ENCODE measurements at places on chromosomes 6 and 20.

DNA sequence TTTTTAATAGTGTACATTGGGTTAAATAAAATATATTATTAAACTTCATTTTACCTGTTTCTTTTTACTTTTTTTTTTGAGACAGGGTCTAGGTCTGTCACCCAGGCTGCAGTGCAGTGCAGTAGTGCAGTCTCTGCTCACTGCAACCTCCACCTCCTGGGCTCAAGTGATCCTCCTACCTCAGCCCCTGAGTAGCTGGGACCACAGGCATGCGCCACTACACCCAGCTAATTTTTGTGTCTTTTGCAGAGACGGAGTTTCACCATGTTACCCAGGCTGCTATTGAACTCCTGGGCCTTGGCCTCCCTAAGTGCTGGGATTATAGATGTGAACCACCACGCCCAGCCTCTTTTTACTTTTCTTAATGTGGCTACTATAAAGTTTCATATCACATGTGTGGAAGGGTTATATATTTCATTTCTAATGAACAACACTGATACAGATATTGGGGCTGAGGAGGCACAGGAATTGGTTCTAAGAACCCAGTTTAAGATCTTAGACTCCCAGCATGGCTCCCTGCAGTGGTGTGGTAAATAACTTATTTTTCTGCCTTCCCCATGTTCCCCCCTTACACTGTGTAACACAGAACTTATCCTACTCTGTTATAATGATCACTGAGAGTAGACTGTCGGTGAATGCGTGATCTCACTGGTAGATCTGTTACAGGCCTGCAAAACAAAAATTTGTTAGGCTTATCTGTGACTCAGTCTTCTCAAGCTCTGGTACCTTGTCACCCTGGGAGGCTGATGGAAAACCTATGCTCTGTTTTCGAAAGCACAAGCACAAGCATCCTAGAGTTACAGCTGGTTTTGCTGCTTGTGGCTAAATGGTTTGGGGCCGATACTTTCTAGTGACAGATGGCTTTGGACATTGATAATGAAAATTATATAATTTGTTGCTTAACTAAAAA is 5.8 kb upstream of the ATXN1 start:
- no peak for DNase-seq

GRCh38 chr6:6085928-6086668 is 79.4 kb upstream of the NRN1 start:
- DNase-seq = no peak

DNA sequence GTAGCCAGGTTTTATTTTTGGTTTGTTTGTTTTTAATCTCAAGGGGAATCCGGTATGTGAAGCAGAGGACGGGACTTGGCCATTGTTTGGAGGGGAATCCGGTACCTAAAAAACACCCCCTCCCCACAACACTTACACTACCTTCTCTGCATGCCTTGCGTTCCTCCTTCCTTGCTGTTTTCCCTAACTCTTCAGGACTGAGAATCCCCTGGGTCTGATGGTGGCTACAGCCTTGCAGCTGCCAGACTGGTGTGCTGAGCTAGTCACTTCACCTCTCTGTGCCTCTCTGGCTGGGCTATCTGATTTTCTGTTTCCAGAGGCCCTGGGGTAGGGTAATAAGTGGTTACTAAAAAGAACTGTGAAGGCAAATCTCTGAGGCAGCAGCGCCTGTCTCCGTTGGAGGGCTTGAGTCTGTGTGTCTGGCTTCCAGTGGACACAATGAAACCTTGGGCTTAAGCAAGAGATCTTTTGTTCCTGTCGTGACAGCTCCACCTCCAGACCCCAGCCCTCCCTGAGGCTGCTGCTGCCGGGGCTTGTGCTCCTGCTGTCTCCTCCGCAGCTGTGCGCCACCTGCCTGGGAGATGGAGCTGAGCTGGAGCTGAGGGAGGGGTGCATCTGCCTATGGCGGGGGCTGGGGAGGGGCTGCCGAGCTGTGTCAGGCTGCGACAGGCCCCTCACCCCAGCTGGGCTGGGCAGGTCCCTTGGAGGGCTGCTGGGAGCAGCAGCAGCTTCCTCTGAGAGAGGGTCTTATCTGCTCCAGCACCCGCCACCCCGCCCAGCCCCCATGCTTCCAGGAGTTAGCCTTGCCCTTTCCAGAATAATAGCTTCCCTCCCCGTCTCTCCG is 65.8 kb upstream of the CCDC167 start:
- no peak for DNase-seq

DNA sequence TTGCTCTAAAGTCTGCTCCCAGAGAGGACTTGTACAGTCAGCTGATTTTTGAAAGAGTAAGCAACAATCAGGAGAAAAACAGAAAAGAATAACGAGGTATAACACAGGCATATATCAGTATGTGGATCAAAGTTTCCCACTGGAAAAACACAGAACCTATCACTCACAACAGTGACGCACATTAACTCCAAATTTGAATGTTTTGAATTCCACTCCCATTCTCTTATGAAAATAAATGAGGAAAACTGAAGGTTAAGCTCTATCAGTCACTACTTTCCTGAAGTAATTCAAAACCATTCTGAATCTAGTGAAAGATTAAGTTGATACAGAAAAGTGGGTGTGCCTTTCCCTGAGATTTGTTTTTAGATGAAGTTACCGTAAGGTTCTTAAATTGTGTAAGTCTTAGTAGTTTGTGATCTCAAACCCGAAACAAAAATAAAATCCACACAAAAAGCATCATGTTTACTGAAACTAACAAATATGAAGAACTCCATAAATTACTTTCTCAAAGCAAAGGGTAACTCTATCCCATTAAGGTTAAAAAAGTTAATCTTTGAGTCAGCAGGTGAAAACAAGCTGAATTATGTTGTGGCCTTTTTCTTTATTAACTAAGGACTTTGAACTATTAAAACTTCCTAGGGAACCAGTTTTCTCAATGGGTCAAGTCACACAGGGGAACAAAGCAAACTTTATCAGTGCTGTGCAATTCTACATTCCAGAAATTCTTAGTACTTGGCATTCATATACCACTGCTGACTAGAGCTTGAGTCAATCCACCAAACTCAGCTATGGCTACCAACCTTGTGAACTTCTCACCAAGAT is 115.7 kb downstream of the OGFRL1 start:
- no peak for DNase-seq

GRCh38 chr20:48603116-48603818 is 224.5 kb downstream of the PREX1 start:
- DNase-seq = no peak

DNA sequence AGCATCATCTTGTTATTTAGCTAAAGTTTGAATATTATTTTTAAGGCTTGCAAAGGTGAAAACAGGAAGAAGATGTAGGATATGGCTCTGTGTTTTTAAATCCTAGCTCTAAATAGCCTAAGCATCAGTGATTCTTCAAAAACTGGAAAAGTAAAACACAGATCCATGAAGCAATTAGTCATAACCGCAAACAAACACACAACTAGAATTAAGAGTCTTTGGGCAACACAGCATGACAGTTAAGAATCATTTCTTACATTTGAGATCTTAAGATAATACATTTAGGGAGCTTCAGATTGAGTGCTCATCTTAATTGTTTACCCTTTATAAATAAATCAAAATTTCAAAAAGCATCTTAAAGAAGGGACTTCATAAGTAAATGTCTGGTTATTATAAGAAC is 115.8 kb upstream of the MAP7 start:
- DNase-seq = no peak

- DNase-seq = no peak
These were observed 79.7 kb upstream of the FYN start for GRCh38 chr6:111952821-111953540.

- DNase-seq = no peak
These were observed 152.2 kb upstream of the SOX4 start for GRCh38 chr6:21441386-21441785.

GRCh38 chr6:127762284-127762683 is 138.6 kb downstream of the THEMIS start:
- no peak for DNase-seq

GRCh38 chr20:35003211-35004031 is 47.8 kb downstream of the MYH7B start:
- DNase-seq = no peak

- no peak for DNase-seq
These were observed 15.4 kb downstream of the UNC93A start for GRCh38 chr6:167306401-167306998.

- DNase-seq = no peak
These were observed 26.6 kb upstream of the TGM2 start for GRCh38 chr20:38191654-38192053.

DNA sequence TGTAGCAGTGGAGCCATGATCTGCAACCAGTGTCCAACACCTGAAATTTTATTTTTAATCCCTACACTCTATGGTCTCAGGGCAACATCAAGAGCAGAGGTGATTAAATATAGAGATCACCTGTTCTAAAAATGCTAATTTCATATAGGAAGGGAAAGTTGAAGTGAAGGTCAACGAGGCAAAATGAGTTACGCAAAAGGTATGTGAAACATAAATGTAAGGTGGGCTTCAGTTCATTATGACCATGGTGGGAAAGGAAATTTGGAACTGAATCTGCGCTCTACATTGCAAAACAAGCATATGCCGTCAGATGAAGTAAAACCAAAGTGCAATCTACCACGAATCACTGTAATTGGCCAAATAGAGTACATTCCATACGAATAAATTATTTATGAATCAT is 35.2 kb upstream of the STMND1 start:
- no peak for DNase-seq

DNA sequence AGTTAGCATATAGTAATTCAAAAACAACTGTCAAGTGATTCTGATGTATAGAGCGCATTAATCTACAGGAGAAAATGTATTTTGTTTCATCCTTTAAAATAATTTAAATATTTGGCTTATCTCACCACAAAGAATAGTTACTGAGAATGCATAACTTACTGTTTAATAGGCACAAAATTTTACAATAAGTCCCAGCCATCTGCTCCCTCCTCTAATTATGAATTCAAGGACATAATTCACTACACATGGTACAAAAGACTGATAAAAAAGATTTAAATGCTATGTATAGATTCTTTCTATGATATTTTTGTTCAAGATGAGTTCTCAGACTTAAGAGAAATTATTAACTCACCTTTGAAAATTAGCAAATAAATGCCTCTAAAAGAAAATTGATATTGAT is 242.0 kb downstream of the FUT9 start:
- no peak for DNase-seq

GRCh38 chr6:31083742-31084354 is 28.5 kb downstream of the C6orf15 start:
- DNase-seq = peak; percentile 48

- DNase-seq = peak; percentile 92
These were observed 33.2 kb downstream of the NT5E start for GRCh38 chr6:85482905-85483700.

- DNase-seq = peak; percentile 72
These were observed 12.4 kb downstream of the IRF4 start for GRCh38 chr6:403659-404655.

DNA sequence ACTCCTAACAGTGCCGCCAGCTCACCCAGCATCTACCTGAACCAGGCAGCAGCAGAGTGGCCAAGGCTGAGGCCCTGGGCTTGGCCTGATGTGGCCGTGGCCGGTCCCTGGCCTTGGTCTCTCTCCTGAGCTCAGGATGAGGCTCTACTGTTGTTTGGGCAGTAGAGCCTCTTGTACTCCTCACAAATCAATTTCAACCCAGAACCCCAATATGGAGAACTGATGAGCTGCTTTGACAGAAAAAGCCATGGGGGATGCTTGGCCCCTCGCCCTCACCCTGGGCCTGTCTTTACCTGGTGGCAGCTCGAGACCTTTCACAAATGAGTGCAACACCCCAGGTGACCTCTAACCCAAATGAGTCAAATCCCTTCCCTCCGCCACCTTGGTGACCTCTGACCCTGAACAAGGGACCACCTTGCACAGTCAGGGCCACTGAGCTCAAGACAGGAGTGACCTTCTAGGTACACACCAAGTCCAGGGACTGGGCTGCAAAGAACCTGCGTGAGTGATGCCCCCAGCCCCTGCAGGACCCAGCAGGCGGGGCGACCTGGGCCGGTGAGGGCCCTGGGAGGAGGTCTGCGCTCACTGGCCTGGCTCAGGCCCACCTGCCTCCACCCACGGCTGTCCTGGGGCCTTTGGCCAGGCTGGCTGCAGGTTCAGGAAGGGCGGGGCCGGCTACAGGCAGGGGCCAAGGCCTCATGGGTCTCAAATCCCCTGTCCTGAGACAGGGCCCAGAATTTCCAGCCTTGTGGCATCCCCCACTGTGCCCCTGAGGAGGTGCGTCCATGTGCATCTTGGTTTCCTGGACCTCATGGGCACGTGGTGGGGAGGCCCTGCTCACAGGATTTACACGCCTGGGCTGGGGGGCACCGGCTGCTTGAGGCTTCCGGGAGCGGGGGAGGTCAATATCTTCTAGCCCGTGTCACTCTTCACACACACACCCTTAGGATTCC is 30.2 kb downstream of the PSMG4 start:
- peak; percentile 25 for DNase-seq

DNA sequence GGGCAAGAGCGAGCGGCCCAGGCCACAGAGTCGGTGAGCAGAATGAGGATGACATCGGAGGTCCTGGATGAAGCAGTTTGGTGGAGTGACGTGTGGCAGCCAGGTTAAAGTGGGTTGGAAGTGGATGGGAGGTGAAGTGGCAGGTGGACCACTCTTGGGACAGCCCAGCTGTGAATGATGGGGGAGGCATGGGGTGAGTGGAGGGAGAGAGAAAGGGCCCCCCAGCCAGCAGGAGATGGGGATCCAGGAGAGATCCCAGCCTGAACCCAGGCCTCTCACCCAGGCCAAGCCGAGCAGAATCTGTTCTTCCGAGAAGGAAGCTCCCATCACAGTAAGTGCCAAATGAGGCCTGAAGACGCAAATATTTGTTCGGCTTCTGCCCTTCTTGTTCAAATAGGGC is 27.0 kb upstream of the SLC32A1 start:
- DNase-seq = no peak

GRCh38 chr6:56552187-56553130 is 90.2 kb downstream of the DST start:
- no peak for DNase-seq

- no peak for DNase-seq
These were observed 170.1 kb downstream of the LRFN2 start for GRCh38 chr6:40417031-40417430.

DNA sequence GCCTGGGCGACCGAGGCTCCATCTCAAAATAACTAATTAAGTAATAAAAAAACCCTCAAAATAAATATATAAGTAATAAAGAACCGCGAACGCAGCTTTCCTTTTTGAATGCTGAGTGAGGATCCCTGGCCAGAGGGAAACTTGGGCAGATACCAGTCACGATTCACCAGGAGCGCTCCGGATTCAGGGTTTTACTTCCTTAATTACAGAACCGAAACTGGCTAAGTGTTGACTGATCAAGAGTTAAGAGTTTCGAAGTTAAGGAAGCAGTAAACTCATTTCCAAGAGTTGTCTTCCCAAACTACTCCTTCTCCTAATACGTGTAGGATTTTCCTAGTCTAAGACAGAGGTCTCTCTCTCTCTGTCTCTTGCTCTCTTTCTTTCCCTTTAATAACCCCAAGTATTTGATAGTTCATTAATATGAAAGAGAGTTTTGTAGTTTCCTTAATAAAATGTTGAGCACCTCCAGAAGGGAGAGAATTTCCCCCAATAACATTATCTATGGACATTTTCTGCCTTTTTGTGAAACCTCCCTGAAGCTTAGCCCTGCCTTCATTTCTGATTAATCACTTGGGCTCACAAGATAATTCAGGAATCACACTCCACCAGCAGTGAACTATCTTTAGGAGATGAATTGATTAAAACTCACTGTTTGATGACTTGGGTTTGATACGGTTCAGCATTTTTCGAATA is 61.4 kb upstream of the ZNF217 start:
- no peak for DNase-seq

Data from activated T-cell treated with anti-CD3 and anti-CD28 coated beads, Interleukin-2, amount 50 U/mL, for 24 hours (primary cell).